ENCODE measurements at places on chromosomes 2 and 18.

GRCh38 chr18:73254564-73254963 lies 386.8 kb upstream of the NETO1 start:
- no peak for DNase-seq

GRCh38 chr18:50820901-50821520 lies 1.2 kb upstream of the MRO start:
- no peak for DNase-seq

- no peak for DNase-seq
Observed at GRCh38 chr2:200335657-200336056, 29.2 kb downstream of the SPATS2L start.

DNA sequence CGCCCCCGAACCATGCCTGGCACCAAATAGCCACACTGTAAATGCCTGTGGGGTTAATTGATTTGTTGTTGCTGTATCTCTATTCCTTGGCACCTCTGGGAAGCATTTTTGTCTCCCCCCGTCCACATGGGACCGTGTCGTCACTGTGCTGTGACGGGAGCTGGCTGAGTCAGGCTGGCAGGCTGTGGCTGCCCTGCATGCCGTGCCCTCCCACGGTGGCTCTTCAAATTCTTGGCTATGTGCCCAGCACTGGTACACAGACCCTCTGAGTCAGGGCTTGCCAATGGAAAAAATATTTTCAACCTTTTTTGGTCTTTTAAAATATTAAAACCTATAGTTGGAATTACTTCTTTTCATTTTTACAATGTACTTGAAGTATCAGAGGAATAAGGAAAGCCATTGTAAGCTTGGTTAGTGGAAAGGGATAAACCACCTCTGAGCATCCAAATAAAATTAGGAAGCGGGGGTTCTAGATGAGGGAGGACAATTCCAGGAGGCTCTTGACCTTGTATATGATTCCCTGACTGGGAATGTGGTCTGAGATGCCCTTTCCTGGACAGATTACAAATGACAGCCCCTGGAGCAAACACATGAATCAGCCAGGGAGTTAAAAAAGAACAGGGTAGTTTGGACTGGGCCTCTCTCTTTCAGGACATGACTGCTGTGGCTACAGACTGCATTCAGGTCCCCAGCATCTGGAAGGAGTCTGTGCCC lies 59.4 kb downstream of the DGKD start:
- DNase-seq, result no peak

DNA sequence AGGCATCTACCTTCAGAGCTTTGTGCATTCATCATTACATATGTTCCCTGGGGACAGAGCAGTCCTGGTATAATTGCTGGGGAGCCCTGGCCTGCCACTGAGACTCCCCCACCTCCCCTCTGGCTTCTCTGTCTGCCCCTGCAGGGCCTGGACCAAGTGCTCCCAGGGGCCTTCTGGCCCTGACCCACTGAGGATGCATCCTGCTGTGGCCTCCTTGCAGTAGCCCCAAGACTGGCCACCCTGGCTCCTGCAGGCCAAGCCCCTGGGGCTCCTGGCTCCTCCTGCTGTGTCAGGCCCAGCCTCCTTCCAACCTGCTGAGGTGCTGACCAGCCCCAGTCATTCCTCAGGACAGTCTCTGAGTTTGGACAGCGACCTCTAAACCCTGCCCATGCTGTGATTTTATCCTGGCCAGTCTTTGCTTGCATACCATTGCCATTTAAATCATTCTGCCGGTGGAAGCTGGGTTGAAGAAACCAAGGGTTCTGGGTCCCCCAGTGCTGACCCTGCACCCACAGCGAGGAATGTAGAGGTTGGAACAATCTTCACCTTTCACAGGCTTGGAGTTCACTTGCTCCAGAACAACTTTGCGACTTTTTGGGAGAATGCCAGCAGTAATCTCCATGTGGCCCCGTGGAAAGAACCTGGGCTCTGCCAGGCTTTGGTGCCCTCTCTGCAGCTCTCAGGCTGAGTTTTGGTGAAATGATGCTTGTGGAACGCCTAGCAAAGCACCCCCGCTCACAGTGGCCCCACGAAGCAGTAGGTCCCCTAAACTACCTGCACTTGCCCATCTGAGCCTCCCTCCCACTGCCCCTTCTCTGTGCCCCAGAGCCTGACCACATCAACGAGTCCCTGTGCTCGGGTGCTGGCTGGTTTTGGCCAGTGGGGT lies 167.3 kb upstream of the GLI2 start:
- no peak for DNase-seq

GRCh38 chr2:67878743-67879142 lies 184.1 kb downstream of the C1D start:
- no peak for DNase-seq

- no peak for DNase-seq
Observed at GRCh38 chr18:31278609-31279071, 39.3 kb upstream of the DSG1 start.

GRCh38 chr2:231687133-231687852 lies 21.0 kb upstream of the PTMA start:
- DNase-seq, result peak; percentile 52

- DNase-seq, result no peak
Observed at GRCh38 chr2:41610501-41611190, 437.2 kb upstream of the PKDCC start.

DNA sequence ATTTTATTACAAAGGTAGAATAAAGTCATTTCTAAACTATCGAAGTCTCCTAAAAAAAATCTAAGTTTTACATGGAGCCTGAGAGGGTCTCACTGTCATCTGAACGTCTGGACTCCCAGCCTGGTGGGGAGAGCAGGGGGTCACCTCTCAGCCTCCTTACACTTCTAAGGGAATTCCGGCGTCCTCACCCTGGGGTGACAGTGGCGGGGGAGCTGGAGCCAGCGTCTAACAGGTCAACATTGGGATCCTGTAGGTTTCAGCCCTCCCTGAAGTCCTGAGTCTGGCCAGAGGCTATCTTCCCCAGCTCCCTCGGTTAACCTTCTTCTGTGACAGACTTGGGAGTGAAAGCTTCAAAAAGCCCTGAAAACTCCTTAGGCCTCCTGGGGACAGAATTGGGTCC lies 34.6 kb upstream of the GLI2 start:
- no peak for DNase-seq

- no peak for DNase-seq
Observed at GRCh38 chr2:30410217-30410616, 36.8 kb upstream of the LCLAT1 start.

- no peak for DNase-seq
Observed at GRCh38 chr18:172361-172760, 14.0 kb downstream of the USP14 start.

DNA sequence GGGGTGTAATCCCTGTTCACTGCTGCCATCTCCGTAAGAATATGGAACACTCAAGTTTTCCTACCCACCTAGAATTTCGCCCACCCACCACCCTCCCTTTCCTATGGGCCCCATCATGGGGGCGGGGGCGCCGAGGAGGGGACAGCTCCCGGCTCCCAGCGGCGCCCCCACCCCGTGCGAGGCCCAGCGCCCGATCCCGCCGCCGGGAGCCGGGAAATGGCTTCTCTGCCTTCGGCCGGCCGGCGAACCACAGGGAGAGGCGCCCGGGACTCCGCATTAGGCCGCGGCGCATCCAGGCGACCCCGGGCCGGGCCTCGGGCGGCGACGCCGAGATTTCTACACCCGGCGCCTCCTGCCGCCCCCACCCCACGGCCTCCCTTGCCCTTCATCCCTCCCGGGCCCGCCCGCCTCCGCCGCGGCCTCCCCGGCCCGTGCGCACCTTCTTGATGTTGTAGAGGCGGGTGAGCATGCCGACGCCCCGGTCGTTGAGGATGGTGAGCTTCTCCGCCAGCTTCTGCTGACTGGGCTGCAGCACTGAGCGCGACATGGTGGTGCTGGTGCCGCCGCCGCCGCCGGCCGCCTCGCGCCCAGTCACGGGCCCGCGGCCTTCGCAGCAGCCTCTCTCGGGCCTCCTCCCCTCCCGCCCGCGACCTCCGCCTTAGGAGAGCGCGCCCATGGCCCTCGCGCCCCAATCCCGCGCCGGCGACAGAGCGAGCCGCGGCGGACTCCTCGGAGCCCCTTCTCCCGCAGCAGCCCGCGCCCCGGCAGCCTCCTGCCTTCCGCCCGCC lies 510 bp downstream of the NCKAP1 start:
- peak; percentile 4 for DNase-seq

- no peak for DNase-seq
Observed at GRCh38 chr18:76981396-76981968, 151.1 kb downstream of the MBP start.

DNA sequence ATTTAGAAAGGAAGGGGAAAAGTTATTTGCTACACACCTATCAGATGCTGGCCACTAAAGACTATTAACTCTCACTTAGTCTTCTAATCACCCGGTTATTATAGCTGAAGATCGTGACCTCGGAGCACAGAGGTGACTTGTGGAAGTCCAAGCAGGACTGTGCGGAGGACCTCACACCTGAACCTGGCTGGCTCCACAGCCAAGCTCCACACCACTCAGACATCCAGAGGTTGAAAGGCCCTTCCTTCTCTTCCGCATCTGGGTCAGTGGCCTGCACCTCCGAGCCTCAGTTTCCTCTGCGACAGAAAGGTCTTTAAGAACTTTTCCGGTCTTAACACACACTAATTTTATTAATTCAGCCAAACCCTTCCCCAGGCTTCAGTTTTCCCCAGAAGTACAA lies 57.9 kb downstream of the TNS1 start:
- no peak for DNase-seq

DNA sequence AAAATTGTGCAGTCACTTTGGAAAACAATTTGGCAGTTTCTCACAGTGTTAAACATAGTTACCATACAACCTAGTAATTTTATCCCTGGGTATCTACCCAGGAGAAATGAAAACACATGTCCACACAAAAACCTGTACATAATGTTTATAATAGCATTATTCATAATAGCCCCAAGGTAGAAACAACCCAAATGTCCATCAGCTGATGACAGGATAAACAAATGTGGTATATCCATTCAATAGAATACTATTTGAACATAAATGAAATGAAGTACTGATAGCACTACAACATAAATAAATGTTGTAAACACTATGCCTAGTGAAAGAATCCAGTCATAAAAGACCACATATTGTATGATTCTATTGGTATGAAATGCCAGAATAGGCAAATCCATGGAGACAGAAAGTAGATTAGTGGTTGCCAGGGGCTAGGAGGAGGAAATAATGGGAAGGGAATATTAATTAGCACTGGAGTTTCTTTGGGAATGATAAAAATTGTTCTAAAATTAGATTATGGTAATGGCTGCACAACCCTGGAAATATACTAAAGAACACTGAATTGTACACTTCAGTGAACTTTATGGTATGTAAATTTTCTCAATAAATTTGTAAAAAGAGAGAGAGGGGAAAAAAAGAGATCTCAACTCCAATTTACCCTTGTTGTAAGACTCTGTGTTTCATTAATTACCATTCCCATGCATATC lies 20.8 kb upstream of the VIT start:
- DNase-seq, result no peak

DNA sequence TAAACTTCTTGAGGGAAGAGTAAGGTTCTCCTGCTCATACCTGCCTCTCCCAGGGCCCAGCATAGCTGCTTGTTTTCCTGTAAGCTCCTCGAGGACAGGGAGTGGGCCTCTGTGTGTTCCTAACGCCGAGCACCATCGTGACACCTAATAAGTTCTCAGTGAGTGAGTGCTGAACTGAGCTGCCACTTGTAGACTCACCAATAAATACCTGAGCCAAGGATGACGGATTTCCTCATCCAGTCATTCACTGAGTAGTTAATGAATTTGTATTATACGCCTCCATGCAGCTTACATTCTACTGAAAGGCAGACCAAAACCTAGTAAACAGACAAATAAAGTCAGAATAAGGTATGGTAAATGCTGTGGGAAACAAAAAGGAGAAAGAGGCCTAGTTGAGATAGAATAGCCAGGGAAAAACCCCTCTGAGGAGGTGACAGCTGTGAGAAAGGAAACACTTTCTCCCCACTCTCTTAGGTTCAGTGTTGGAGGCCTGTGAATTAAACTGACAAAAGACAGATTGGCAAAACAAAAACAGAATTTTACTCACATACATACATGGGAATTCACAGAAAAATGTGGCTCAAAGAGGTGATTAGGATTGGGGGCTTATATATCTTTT lies 138.6 kb downstream of the B3GNT2 start:
- no peak for DNase-seq

- no peak for DNase-seq
Observed at GRCh38 chr2:102233132-102233884, 46.5 kb downstream of the IL1RL2 start.

- no peak for DNase-seq
Observed at GRCh38 chr2:26870585-26871095, 22.7 kb downstream of the DPYSL5 start.

DNA sequence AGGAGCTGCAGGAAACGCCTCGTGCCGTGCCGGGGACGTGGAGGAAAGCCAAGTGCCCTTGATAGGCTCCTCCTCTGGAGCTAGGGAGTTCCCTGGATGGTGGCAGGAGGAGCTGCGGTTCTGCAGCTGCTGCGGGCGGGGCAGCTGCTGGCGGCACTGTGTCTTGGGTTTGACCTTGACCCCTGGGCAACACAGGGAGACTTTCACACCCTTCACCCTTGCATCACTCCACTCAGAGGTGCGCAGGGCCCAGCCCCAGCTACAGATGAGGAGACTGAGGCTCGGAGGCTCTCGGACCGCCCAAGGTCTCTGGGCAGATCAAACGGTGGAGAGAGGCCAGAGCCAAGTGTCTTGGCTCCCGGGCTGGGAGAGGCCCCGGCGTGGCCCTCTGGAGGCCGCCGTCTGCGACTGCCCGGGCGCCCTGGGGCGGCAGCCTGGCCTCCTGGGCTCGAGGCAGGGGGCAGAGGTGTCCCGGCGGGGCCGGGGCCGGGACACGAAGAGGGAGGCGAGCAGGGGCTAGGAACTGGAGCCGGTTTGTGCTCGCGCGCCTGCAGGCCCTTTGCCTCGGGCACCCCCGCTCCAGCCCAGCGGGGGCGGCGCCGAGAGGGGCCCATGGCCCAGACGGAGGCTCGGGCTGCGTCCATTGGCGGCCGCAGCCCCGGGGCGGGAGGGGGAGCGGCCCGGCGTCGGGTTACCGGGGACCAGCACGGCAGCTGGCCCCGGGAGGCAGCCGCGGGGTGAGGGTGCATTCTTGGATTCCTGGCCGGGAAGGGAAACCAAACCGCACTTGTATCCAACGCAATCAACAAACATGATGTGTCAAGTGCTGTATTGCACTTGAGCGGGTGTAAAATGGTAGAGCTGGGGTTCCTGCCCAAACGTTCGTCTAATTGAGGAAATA lies 129.6 kb upstream of the SLC1A4 start:
- no peak for DNase-seq

Data from stimulated activated CD4-positive, alpha-beta T cell treated with anti-CD3 and anti-CD28 coated beads, Interleukin-1b, Interleukin-23, amount 100 ng/mL, for 1 hour (primary cell).